ENCODE measurements at places on chromosomes 2 and 18. TPM values are rescaled to one million over a fixed set of nuclear protein-coding genes. Genes with fewer than 3 reads are reported as not detected.

Gene LBX2
- 1.1 TPM for total RNA-seq

Gene TTR
- total RNA-seq, result 0.35 TPM

Gene LAMA1
- total RNA-seq, result 63.7 TPM

Gene HOXD3
- 74.7 TPM for total RNA-seq

Gene ATOH8
- total RNA-seq, result 24.5 TPM

Gene ALK
- 0.29 TPM for total RNA-seq

Gene C1D
- 22.3 TPM for total RNA-seq

Gene USP34
- total RNA-seq, result 150 TPM

Gene SULT1C2
- 47.5 TPM for total RNA-seq

Gene KLHL14
- 22.1 TPM for total RNA-seq

Gene CNTNAP5
- total RNA-seq, result 0.58 TPM

Gene FSHR
- total RNA-seq, result not detected

Gene DDX18
- total RNA-seq, result 36.6 TPM

Gene SGPP2
- total RNA-seq, result 14.8 TPM

Gene ZNF396
- 3.9 TPM for total RNA-seq

Gene SKA1
- total RNA-seq, result 3.3 TPM

Gene MEP1B
- not detected for total RNA-seq

Gene ASXL2
- 12.8 TPM for total RNA-seq

Gene SLC16A14
- 10.1 TPM for total RNA-seq

Gene PLB1
- total RNA-seq, result 2.6 TPM

Gene SFXN5
- total RNA-seq, result 25.7 TPM

Gene PSMG2
- total RNA-seq, result 46.5 TPM

Gene ARHGAP28
- total RNA-seq, result 56.5 TPM

Gene LIMS4
- total RNA-seq, result 4.4 TPM

Gene SPATA3
- total RNA-seq, result not detected

Gene CSRNP3
- total RNA-seq, result 12.8 TPM

Gene RPRM
- total RNA-seq, result 5.3 TPM

Gene FAM161A
- total RNA-seq, result 6.9 TPM

Gene GREB1
- total RNA-seq, result 18.3 TPM

Gene KANSL1L
- 86.6 TPM for total RNA-seq

Gene IL1R2
- total RNA-seq, result 2.7 TPM

Gene DYSF
- total RNA-seq, result 51.5 TPM

Gene DNAJC5G
- 0.12 TPM for total RNA-seq

Gene SETBP1
- total RNA-seq, result 48.8 TPM

Gene LYG2
- not detected for total RNA-seq

Gene LYPD1
- 57.0 TPM for total RNA-seq

All from metanephros (tissue), 2 donors.